ENCODE measurements at places on chromosomes 4 and X.

DNA sequence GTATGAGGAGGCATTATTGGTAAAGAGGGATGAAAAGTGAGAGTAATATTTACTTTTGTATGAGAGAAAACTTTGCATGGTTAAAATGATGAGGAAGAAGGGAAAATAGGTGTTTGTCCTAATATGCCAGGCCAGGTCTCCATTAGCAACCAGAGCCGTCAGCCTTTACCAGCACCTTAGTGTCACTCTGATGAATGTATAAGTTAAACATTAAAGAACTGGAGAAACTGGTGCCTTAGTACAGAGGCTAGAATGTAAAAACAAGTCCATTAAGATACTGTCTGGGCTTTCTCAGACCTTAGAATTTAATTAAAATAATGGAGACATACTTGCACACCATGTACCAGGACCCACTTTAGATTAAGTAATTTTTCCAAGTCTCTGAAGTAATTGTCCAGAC, 222.3 kb downstream of the FAM47A start:
- DNase-seq = no peak

DNA sequence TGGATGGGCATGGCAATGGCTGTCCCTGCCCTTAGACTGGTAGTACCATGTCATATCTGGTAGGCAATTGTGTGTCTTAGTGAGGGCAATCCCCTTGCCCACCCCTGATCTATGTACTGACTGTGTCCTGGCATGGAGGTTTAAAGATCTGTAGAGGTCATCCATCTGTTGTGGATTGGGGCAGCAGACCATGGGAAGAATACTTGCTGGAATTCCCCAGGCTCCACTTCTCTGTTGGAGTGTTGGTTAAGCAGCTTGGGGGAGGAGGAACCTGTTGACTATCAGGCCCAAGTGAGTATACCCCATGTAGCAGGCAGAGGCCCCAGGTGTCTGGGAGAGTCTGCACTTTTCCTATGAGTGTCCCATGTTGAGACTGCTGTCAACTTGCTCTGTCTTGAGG, 246.7 kb upstream of the DIPK2B start:
- no peak for DNase-seq

DNA sequence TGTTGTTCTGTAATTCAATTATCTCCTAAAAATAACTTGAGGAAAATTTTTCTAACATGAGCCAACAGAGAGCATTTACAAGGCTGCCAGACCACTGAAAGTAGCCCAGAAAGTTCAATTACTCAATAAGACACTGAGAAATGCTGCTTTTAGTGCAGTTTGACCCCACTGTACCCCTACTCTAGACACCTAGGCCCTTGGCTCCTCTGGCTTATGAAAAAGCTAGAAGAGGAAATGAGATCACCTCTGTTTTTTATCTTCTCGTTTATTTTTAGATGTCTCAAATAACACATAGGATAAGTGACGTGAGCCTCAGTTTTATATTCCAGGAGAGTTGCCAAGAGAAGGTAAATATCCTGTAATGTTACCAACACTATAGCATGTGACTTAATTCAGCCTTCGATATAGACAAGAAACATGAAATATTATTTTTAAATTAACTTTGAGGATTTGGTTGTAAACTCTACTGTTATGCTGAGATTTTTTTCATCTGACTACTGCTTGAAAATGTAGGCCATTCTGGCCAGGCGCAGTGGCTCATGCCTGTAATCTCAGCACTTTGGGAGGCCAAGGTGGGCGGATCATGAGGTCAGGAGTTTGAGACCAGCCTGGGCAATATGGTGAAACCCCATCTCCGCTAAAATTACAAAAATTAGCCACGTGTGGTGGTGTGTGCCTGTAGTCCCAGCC, 24.4 kb downstream of the TNIP3 start:
- no peak for DNase-seq

GRCh38 chrX:68901519-68901918, 72.7 kb downstream of the EFNB1 start:
- no peak for DNase-seq

DNA sequence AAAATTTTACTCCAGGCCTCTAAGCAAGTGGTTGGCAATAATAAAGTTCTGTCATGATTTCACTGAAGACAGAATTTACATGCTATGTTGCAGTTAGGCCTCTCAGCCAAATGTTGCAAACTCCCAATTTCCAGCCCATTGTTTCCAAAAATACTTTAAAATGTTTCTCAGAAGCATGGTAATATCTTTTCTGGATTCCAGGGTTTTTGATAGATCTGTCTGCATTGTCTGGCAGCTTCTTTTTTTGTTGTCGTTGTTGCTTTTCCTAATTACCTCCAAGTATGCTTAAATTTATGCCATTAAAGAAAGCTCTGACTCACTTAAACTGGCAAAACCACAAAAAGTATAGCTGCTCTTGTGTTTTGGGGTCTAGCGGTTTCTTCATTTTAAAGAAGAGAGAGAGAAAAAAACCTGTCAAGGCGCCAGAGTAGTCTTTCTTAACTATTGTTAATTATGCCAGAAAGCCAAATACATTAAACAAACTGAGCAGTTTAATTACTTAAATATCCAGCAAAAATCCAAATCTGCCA, 97.0 kb downstream of the AGTR2 start:
- no peak for DNase-seq

- no peak for DNase-seq
Measured at GRCh38 chr4:89834486-89835209, 2.3 kb downstream of the SNCA start.

DNA sequence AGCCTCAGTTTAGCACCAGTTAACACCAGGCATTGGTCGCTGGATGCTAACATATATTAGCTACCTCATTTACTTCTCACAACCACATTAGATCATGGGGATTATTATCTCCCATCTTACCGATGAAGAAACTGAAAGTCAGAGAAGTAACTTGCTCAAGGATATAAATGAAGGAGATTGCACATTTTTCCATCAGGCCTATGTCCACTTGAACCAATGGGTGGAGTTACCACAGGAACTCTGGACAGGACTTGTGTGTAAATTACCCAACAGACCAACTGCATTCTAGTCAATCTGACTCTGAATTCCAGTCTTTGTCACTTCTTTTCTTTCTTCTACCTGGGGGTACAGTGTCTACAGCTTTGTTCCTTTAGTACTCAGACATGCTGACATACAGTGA, 1.8 kb downstream of the LNX1 start:
- no peak for DNase-seq

GRCh38 chrX:46559062-46559461, 13.8 kb upstream of the ZNF674 start:
- DNase-seq = no peak

DNA sequence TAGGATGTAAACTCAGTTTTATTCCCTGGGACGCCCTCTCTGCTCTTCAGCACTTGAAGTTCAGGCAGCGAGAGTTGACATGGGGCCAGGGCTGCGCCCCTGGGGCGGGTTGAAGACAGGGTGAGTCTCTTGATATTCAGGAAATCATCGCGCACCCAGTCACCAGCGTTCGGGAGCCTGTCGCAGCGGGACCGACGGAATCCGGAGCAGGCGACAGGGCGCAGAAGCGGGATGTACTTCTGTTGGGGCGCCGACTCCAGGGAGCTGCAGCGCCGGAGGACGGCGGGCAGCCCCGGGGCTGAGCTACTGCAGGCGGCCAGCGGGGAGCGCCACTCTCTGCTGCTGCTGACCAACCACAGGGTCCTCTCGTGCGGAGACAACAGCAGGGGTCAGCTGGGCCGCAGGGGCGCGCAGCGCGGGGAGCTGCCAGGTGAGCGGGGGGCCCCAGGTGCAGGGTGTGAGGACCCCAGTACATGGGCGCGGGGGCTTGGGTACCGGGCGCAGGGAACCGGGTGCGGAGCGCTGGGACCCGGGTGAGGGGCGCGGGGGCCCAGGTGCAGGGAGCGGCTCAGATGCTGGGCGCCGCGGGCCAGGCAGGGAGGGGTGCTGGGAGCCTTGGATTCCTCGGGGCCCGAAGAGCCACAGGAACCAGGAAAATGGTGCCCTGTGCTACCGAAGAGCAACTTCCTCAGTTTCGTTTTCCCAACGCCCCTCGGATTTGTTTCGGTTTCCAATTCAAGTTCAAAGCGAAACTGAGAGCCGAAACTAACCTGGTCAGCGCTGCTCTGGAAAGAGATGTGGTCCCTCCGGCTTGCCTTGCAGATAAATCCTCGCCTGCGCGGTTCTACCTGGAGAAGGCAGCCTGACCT, at the start of gene HERC6:
Gene HERC6 (plus strand): TSS at position 162 of the 869 bp plus-strand sequence. CDS start 70 bp downstream, at position 232.
- no peak for DNase-seq

GRCh38 chrX:51151734-51152133, 180.9 kb upstream of the NUDT10 start:
- no peak for DNase-seq

DNA sequence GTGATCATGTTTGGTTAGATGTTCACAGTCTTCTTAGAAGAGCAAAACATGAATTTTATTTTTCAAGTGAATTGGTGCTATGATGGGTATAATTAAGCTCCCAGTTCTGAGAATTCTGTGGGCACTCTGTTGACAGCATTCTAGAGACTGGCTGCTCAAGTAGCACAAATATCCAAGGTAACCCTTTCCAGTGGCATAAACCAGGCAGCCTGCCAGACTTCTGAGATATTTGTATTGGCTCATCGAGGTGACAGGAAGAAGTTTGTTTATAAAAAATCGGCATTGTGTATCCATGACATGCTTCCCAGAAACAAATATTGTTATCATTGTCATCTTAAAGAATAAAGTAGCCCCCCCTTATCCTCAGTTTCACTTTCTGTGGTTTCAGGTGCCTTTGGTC, 28.3 kb downstream of the LANCL3 start:
- DNase-seq = no peak

- no peak for DNase-seq
Measured at GRCh38 chr4:27463816-27464215, 603.2 kb downstream of the STIM2 start.

DNA sequence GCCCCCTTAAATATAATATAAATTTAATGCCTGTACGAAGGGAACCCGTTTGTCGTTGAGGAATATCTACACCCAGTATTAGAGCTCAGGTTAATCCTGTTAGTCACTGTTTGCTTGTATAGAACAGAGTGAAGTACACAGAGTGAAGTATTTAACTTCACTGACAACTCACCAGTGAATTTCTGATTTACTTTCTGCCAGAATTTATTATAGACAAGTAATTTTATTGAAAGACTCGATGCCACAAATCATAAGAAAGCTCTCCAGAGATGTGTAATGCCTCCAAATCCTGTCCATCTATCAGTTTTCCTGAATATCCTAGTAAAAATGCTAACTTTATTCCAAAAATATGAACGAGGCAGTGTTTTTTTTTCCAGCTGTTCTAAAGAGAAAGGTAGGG, 1.6 kb downstream of the GAB1 start:
- DNase-seq = no peak

- no peak for DNase-seq
Measured at GRCh38 chrX:102745513-102745856, 24.9 kb downstream of the GPRASP3 start.

DNA sequence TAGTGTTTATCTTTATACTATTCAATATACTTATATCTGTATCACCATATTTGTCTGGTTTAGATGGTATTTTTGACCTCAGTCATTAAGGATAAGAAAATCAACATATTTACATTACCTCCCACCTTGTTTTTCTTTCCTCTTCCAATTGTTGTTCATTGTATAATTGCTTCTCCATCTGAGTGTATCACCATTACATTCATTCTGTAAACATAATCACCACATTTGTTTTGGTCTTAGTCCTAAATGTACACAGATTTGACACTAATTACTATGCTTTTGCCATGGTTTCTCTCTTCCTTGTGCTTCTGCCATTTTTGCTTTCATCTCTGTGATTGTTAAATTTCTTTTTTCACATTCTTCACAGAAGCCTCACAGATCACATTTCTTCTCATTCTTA, 12.7 kb downstream of the ARMCX6 start:
- DNase-seq = no peak

DNA sequence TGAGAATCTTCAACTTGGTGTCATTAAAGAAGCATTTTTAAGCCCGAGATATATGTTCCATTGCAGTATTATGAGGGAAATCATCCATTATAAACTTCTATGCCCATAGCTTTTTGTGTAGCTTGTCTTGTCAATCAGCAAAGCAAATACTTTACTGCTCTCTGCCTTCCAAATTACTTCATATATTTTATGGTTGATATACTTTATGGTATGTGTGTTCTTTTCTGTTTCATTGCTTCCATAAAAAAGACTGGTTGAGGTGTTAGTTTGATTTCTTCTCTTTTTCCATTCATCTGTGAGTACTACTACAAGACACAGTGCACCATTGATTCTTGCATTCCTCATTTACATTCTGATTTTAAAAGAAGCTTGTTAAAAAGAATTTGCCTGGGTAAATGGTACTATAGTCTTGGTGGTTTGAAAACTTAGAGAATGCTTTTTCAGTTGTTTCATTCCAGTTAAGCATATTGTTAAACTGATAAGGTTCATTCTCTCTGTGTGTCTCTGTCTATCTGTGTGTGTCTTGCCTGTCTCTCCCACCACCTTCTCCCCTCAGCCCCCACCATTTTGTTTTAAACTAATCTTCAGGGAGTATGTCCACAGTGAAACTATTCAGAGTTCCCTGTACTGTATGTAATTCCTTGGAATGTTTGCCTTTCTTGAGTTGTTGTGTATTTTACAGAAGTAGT, 27.1 kb downstream of the STAG2 start:
- DNase-seq = no peak

Measured in cerebellar nuclear complex (tissue), 1 donor.